ENCODE measurements at places on chromosomes 3 and 15. TPM values are rescaled to one million over a fixed set of nuclear protein-coding genes. Genes with fewer than 3 reads are reported as not detected.

DNA sequence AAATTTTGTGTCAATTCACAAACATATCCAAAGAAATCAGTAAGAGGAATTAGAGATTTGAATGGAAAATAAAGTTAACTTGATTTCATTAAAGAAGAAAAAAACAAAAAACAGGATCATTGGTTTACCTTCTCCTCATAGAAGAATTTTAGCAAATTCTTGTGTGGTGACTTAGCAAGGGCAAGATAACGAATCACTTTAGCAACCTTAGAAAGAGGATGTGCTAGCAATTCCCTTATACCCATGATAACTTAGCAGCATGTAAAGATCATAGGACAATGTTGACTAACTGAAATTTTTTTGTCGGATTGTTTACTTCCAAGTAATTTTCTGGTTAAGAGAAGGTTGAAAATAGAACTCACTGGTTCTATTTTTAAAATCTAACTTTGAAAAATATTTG, 609.3 kb downstream of the GBE1 start:
- DNase-seq = no peak

GRCh38 chr3:52881871-52882270, 15.5 kb downstream of the STIMATE start:
- peak; percentile 67 for DNase-seq

GRCh38 chr3:53513556-53514190, 19.3 kb downstream of the CACNA1D start:
- DNase-seq = no peak

GRCh38 chr3:8329598-8329997, 172.0 kb upstream of the LMCD1 start:
- no peak for DNase-seq

DNA sequence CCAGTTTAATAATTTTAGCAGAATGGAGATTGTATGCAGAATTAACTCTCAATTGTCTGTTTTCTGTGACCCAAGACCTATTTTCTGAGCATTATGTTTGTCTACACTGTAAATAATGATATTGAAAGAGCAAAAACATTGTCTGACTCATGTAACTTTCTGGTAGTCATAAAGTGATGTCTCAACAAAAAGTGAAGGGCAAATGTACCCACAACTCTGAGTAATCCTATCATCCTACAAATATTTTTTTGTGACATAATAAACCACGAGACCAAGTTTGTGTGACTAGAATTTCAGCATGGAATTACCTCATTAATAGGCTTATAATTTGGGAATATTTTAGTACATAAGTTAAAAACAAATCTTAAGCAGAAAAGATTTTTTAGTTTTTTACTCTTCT, 15.4 kb upstream of the ABHD10 start:
- peak; percentile 84 for DNase-seq

GRCh38 chr3:17535274-17535673, 207.2 kb downstream of the TBC1D5 start:
- no peak for DNase-seq

GRCh38 chr3:28667646-28668621, 319.3 kb upstream of the AZI2 start:
- peak; percentile 52 for DNase-seq

GRCh38 chr3:11434017-11434526, 161.9 kb downstream of the ATG7 start:
- DNase-seq = peak; percentile 73

- no peak for DNase-seq
Observed at GRCh38 chr15:68019814-68020525, 34.1 kb upstream of the PIAS1 start.

DNA sequence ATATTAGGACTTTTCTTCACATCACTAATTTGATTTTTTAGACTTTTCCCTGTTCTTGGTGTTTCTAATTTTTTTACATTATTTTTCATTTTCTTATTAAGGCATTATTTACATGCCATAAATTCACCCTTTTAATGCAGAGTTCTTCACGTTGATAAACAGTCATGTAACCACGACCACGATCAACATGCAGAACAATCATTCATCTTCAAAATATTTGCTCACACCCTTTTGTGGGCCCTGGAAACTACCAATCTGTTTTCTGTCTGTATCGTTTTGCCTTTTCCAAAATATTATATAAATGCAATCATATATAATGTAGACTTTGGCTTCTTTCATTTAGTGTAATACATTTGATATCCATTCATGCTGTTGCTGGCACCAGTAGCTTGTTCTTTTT, 48.7 kb downstream of the ARRDC4 start:
- DNase-seq = no peak

DNA sequence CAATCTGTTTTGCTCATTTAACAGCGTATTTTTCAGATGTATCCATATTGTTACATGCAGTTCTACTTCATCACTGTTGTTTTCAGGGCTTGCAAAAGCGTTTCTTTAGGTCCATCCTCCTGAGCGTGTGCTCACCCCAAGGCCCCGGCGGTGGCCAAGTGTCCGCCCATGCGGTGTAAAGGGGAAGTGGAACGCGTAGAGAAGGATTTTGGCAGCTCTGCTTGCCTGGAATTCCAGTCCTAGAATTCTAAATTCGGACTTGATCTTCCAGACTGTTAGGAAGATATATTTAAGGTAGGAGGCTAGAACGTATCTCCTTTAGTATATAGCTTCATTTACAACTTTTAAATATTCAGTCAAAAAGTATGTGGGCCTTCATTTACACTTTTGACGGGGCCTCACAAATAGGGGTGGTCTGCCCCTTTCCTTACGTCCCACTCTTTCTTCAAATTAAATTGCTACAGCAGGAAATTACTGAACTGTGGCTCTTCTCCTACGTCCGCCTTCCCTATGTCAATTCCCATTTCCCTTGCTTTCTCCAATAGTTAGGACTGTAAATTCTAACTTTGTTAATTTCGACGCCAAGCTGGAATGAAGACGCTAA, 609 bp upstream of the TBC1D23 start:
- peak; percentile 51 for DNase-seq

GRCh38 chr3:169173231-169173630, 490.3 kb downstream of the MECOM start:
- DNase-seq = no peak

DNA sequence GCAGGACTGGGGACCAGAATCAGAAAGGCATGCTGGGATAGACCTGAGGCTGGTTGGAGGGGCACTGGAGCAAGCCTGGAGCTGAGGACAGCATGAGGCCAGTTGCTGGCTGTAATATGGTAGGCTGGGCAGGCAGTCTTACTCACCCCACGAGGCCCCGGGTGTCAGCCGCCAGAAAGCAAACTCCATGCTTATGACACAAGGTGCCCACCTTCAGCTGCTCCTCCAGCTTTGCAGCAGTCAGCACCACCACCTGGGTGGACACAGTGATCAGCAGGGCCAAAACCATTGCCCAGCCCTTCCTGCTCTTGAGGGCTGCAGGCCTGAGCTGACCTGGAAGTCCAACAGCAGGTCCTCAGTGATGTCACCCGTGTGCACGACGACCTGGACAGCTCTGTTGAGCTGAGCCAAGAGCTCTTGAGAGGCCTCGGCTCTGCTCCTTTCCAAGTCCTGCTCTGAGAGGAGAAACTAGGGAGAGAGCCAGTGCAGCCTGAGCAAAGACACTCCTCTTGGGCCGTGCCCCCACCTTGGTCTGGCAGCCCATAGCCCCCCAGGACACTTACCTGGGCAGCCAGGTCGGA, 747 bp downstream of the UBA7 start:
- DNase-seq = no peak

DNA sequence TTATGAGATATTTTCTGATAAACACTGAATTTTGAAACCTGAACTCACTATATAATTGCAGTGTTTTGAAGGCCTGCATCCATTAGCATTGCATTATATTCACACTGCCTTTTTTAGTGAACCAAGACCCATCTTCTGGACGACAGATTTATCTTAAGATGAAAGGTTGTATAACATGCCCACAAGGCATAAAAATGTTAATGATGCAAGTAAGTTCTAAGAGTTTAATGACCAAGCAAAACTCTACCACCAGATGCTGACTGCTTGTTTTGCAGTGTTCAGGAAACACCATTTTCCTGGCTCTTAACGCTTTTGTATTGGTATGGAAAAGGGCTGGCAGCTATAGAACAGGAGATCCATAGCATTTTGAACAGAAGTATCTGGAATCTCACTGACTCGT, 46.1 kb downstream of the USP50 start:
- no peak for DNase-seq

- DNase-seq = no peak
Observed at GRCh38 chr15:64066451-64066850, 20.2 kb upstream of the DAPK2 start.

DNA sequence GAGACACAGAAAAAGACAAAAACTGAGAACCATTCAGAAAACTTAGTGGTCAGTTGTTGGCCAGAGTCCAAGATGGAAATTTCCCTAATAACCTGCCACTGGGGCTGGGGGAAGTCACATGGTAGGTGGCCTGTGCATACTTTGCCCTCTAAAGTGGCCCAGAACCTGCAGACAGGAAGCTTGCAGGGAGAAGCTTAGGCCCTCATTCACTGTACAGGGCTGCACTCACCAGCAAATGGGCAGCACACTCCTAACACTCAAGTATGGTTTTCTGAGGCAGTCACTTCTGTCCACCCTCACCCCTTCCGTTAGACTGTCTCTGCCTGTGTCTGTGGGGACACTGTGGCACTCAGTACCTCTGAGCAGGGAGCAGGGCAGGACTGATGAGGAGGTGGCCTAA, 14.5 kb upstream of the RNU6-1 start:
- DNase-seq = no peak

GRCh38 chr3:4409415-4409814, 57.7 kb downstream of the SUMF1 start:
- no peak for DNase-seq

DNA sequence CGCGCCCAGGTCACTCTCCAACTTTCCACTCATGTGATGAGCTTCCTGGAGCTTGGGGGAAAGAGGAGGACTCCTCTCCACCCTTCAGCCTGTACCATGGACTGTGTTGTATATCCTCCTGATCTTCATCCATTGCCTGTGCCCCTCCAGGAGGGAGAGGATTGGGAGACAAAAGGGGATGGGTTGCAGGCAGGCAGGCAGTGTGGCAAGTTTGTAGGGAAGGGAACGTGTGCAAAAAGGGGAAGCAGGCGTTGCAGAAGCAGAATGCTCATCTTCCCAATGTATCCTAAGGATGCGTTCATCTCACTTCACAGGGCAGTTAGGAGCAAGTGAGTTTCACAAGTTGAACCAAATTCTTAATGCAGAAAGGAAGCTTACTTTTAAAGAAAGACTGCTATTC, 28.1 kb upstream of the GHSR start:
- no peak for DNase-seq

GRCh38 chr3:154111365-154111935, 9.7 kb upstream of the ARHGEF26 start:
- no peak for DNase-seq

DNA sequence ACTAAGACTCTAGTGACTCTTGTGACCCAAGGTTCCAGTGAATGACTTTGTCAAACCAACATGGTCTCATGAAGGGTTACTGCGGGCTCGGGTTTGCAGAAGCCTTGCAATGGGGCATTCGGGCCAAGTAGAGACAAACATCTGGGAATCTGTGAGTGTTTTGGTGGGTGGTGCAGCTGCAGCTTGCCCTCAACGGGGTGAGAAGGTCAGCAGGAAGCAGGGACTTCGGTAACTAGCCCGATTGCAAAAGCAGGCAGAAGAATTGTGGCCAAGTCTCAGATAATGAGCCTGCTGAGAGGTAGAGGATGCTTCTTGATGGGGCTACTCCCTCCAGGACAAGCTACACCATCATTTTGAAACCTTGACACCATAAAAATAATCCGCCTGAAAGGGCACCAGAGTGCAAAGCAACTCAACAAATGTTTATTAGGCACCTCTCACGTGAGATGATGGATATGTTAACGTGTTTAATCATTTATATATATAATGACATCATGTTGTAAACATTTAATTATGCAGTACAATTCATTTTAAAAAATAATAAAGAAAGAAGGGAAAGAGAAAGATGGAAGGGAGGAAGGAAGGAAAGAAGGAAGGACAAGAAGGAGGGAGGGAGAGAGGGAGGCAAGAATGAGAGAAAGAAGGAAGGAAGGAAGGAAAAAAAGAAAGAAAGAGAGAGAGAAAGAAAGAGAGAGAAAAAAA, 263.9 kb upstream of the IGF1R start:
- no peak for DNase-seq

DNA sequence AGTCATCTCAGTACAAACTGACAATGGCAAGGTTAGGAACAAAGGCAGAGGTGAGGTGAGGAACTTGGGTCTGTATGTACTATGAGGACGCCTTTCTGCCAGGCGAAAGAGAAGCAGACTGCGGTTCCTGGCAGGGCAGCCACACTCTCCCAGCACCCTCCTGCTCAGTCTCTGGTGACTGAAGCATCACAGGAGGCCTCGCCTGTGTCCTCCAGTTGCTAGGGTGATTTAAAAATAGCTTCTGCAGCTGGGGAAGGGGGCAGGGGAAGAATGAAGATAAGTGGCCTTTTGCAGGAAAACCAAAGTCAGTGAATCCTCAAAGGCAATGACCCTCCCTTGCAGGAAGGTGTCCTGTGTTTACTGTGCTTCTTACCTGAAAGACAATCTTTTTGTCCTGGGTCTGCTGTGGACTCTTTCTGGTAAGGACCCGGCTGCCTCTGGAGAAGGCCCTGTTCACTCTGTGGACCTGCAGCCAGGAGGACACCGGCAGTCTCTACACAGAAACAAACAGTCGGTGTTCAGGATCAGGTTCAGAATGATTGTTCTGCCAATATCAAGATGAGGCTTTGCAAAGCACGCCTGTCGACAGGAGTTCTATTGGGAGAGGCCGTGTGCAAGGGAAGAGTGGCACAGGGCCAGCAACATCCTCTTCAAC, 65.7 kb upstream of the DGKG start:
- DNase-seq = peak; percentile 12

- DNase-seq = no peak
Observed at GRCh38 chr3:106692624-106693023, 684.6 kb upstream of the CCDC54 start.

- DNase-seq = no peak
Observed at GRCh38 chr3:76627236-76627635, 412.7 kb upstream of the ROBO2 start.

DNA sequence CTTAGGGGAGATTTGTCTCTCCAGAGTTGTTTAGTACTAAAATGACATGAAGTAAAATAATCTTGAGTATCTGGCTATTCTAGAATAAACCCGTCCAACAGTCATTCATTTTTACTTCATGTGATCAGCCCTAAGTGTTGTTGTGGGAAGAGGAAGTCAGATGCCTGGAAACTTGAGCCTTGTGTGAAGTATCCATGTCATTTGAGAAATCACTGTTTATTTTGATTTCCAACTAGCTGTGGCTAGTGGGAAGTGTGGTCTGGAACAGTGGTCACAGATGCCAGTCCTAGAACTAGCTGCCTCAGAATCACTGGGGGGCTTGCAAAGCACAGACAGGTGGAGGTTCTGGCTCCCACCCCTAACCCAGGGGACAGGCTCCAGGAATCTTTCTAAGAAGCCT, 77.7 kb upstream of the LIMD1 start:
- DNase-seq = peak; percentile 92

The TJP1 gene
- total RNA-seq = 43.4 TPM

The PLSCR5 gene
- not detected for total RNA-seq

The CLDN18 gene
- not detected for total RNA-seq

The ACTC1 gene
- 0.83 TPM for total RNA-seq

The HRG gene
- total RNA-seq = not detected

The P2RY1 gene
- under 0.01 TPM for total RNA-seq

The NPRL2 gene
- total RNA-seq = 38.7 TPM

The ZDHHC23 gene
- 0.90 TPM for total RNA-seq

The IL17RC gene
- 18.9 TPM for total RNA-seq

The MESP1 gene
- under 0.01 TPM for total RNA-seq

The TRPC1 gene
- 5.9 TPM for total RNA-seq
